RPMI7951 (cell line): ENCODE measurements at places on chromosomes 16 and 17.
A peak's percentile ranks its signal among the peaks of the same experiment; 100 is the strongest.

GRCh38 chr16:57092786-57093411 lies 516 bp downstream of the CPNE2 start:
- DNase-seq: peak; percentile 22

GRCh38 chr17:57195785-57196460 lies 60.4 kb upstream of the MSI2 start:
- DNase-seq: no peak

DNA sequence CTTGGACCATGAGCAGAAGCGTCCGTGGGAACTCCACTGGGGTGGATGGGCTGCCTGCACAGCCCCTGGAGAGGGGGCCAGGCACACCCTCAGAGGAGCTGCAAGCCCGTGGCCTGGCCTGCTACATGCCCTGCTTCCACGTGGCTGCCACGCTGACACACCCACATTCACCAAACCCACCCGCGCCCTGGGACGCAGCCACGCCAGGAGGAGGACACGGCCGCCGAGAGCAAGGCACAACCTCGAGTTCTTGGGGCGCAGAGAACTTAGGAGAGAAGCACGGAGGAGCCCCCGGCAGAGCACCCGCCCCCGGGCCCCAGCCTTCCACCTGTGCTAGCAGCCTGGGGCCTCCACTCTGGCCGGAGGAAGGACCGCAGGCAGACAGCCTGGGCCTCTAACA lies 18.8 kb downstream of the CASKIN1 start:
- no peak for DNase-seq

DNA sequence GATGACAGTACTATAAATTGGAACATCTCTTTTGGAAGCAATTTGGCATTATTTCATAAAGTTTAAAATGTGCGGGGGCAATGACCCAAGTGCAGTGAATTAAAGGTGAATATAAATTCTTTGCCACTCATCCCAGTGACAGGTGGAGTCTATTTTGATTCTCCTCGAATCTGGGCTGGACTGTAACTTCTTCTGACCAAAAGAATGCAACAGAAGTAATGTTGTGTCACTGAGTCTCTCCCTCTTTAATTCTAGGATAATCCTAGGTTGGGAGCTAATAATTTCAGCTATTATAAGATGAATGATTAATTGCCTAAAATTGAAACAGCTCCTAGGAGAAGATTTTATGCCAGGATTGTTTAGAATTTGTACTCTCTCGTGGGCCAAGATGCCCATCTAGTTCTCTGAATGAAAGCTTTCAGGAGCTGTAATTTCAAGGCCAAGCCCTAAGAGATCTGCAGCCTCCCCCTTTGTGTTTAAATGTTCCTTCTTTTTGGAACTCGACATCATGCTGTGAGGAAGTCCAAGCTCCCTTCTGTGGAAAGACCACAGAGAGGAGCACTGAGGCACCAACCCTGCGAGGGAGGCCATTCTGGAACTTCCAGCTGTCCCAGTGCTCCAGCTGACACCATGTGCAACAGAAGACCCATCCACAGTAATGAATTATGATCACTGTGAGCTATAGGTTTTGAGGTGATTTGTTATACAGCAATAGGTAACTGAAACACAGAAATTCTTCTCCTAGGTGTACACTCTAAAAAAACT lies 208.1 kb downstream of the COPRS start:
- no peak for DNase-seq

DNA sequence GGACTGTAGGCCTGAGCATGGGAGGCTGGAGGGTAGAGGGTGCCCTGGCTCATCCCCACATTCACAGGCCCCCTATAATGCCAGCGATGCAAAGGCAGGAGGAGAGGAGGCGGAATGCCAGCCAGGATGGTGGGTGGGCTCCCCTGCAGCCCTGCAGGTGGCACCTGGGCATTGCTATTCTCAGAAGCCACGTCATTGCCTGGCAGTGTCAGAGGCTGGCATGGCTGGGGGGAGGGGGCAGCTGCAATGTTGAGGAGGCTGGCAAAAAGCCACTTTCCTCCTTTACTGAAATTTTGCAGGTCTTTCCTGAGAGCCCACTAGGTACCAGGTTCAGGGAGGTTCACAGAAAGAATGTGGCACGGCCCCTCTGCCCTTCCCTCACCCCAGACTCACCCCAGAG lies 36.2 kb downstream of the RAB11FIP4 start:
- DNase-seq: no peak

- DNase-seq: no peak
Observed at GRCh38 chr17:79530361-79531105, 80.3 kb downstream of the RBFOX3 start.
